Cardiac septum (tissue), 1 donor: ENCODE measurements at places on chromosomes 11 and 22.

GRCh38 chr11:394034-394857 is at the start of gene PKP3:
TSS of gene PKP3 (plus strand) at chr11:394209. CDS start at chr11:394293, 84 bp downstream.
- DNase-seq: no peak

GRCh38 chr22:37059876-37060449 is 8.4 kb downstream of the KCTD17 start:
- DNase-seq: no peak

DNA sequence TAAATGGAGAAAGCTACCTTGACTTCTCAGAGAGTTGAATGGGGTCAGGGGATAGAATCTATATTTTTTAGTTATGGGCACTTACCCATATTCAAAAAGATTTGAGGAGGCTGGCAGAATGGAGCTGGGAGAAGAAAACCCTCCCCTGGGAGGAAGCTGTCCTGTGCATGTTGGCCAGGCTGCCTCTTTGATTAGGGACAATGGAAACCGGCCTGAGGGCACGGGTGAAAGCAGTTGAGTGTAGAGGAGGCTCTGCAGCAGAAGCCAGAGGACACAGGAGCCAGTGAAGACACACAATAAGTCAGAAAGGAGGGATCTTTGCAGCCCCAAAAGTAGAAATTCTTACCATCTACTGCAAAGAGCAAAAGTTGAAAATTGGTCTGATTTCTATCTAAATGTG is 66.6 kb upstream of the B3GAT1 start:
- DNase-seq: peak; percentile 6

GRCh38 chr11:110720431-110721275 is 8.4 kb upstream of the ARHGAP20 start:
- no peak for DNase-seq

DNA sequence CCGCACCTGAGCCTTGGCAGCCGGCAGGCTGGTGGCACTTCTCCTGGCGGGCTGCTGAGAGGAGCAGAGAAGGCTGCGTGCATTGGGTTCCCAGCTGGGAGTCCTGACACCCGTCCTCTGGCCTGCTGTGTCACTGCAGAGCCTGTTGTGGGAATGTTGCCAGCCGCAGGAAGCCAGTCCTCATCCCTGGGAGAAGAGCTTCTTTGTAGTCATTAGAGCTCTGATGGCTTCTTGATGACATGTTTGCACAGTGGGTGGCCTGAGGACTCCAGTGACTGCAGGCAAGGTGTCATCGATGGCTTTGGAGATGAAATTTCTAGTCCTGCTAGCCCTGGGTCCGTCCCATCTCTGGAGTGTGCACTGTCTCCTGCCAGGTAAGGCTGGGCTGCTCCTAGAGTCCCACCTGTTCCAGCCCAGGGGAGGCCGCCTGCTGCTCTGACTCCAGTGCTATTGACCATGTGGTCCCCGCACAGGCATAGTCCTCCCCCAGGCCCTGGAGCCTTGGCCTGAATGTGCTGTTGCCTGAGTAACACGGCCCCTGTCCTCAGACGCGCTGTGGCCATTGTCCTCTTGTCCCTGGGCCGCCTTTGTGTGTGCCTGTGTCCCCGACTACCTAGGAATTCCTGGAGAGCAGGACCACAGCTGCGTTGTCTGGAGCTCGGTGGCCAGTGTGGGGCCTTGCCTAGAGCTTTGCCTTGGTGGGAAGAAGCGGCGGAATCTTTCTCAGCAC is 129.2 kb downstream of the CACNA1I start:
- DNase-seq: no peak

GRCh38 chr11:30346068-30346688 is 23.3 kb downstream of the ARL14EP start:
- no peak for DNase-seq

GRCh38 chr11:115776916-115777315 is 272.7 kb upstream of the CADM1 start:
- no peak for DNase-seq

GRCh38 chr11:26651916-26652315 is 69.9 kb downstream of the SLC5A12 start:
- DNase-seq: no peak

DNA sequence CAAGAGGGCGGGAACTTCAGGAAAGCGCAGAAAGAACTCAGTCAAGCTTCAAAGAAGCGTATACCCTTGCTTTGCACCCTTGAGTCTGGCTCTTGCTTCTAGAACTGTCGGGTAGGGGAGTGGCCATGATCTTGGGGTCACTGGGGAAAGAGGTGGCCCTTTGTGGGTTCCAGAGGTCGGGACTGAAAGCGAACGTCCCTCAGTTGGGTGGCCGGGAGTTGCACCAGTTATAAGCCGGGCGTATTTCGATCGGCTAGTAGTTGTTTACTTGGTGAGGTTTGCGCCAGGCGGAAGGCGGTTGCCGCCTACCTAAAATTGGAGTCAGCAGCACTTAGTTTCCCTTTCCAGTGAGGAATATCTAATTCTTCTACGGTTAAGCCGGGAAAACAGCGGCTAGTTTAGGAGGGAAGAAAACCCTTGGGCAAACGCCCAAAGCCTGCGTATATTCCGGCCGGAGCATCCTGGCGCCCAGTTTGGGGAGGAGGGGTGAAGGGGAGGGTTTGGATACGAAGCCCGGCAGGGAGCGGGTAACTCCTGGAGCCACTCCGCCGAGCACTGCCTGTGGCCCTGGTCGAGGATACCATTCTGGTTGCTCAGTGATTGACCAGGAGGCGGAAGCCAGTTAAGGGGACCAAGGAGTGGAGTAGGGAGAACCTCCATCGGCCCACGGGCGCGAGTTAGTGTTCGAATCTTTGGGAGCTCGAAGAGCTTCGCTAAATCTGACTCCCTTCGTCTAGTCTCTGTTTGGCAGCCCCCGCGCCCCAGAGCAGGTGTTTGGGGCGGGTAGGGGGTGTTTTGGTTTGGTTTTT is 807 bp upstream of the WT1 start:
- DNase-seq: no peak

DNA sequence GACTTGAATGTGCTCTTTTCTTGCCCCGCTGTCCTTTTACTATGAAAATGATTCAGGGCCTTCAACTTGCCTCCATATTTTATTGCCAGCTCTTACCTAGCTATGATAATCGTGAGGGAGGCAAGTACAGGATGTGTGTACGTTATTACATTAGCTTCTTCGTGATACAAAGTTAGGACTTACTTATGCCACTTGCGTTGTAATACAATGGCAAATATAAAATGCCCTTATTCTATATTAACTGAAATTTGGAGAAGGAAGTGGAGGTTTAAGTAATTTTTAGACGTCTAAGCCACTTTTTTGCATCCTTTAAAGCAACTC is 10.8 kb upstream of the CCT8L2 start:
- no peak for DNase-seq
